HT-29 (cell line): ENCODE measurements at places on chromosomes 5 and 9. TPM values are rescaled to one million over a fixed set of nuclear protein-coding genes. Genes with fewer than 3 reads are reported as not detected.

The SURF4 gene
- 297 and 299 TPM in 2 replicates for total RNA-seq

The SHISAL2B gene
- total RNA-seq, result not detected in 2 replicates

- DNase-seq, result peak; percentile 40
Observed at GRCh38 chr5:54702470-54702869, 184.9 kb downstream of the SNX18 start.

The LCN10 gene
- total RNA-seq, result not detected in 2 replicates

DNA sequence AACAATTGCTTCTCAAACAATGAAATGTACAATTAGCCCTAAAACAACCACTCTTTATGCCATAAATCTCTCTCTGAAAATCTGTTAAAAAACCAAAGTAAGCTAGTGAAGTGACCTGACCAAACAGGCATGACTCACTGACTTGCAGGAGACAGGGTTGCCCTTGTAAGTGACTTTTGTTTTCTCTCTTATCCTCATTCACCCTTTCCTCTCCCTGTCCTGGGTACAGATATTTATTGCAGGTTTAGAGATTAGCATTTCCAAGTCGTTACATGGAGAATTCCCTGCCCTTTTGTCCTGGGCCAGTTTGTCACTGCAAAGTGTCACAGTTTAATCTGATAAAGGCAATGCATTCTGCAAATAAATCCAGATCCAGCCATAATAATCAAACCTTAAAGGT, 484.2 kb downstream of the IRX1 start:
- DNase-seq, result no peak

DNA sequence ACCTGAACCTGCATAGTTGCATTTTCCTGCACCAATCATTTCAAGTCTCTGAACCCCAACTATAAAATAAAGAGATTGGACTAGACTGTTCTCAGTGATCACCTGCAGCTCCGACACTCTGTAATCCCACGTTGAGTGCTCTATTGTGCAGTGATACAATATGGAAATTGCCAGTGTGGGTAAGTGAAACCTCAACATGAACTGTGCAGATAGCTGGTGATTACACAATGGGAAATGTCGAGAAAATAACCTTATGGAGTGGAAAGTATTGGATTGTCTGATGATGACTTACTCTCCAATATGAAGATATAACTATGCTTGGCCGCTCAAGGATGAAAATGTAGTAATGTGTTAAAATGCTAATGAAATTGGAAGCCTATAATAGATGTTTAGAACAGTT, 293.1 kb upstream of the BRINP1 start:
- no peak for DNase-seq

DNA sequence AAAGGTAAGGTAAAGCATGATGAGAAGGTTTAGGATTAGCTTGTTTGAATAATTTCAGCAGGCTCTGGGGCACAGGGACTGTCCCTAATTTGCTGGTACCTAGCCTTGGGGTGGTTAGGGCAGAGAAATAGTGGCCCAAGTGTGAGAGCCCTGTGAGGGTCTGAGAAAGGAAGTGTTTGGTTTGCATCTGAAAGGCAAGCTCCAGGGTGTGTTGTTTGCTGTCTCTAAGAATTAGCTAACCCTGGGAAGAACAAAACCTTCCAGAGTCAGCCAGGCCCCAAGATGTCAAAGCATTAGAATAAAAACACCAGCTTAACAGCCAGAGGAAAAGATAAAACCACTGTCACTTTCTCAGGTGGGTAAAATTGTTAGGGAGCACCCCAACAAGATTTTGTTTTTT, 31.0 kb downstream of the TMEM252 start:
- no peak for DNase-seq

DNA sequence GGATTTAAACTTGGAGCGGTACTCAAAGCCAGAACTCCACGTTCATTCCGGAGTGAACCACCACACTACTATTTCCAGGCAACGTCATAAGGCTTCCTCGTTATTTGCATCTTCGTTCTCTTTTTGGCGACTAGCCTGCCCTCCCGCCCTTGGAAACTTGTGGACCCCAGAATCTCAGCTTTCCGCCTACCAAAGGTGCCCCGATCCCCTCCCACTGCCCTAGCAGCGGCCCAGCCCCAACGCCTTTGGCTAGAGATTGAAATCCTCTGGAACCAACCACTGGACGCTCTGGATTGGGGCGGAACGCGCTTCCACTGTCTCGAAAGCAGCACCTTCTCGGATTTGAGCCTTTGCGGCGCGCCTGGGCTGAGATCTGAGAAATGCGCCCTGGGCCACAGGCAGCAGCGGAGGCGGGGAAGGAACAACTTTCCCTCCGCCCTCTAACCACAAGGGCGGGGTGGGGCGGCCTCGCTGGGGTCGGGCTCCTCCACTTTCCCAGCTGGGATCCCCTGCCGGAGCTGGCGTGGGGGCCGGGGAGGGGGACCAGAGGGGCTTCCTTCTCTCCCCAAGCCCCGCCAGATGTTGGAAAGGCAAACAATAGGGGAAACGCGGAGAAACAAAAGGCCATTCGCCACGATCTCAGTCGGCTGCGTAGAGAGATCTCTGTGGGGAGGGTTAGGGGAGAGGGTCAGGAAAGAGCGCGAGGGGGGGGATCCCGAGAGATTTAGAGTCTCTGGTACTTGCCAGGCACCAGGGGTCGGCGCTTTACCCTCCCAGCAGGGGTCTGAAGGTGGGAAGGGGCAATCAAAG, 1.3 kb downstream of the MOB3B start:
- peak; percentile 65 for DNase-seq

The HSPB3 gene
- total RNA-seq, result not detected in 2 replicates

The FAM151B gene
- 1.5 and 1.6 TPM in 2 replicates for total RNA-seq

DNA sequence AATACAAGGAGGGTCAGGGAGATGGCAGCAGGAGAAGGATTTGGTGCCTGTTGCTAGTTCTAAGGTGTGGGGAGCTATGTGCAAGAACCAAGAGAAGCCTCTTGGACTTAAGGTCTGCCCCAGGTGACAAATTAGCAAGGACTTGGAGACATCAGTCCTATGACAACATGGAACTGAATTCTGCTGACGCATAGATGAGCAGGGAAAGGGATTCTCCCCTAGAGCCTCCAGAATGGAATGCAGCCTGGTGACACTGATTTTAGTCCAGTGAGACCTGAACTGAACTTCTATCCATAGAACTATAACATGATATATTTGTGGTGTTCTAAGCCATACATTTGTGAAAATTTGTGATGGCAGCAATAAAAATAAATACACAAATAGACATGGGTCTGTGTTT, 215.6 kb downstream of the ESM1 start:
- no peak for DNase-seq

The PCDHA9 gene
- total RNA-seq, result not detected in 2 replicates

- DNase-seq, result no peak
Observed at GRCh38 chr5:98498028-98498427, 275.4 kb upstream of the RGMB start.
